ENCODE measurements at places on chromosomes 2 and 18.

GRCh38 chr2:206378835-206379234 lies 64.5 kb upstream of the ADAM23 start:
- no peak for DNase-seq

DNA sequence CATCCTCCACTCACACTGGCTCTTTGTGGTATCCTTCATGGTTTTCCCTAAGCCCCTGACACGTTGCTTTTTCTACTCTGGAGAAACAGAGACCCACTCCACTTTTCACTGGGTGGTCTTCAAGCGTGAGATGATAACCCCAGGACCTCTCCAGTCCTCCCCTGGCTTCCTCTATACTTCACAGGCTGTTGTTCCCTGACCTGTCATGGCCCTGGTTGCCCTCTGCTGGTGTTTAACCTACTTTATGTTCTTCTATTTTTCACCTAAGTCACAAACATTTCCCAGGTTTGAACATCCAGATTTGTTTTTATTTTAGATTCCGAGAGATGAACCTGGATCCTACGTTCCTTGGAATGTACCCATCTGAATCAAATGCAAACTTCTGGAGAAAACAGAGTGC lies 84.5 kb downstream of the AOX1 start:
- DNase-seq: no peak

GRCh38 chr2:53438100-53438499 lies 329.5 kb upstream of the CHAC2 start:
- DNase-seq: no peak

DNA sequence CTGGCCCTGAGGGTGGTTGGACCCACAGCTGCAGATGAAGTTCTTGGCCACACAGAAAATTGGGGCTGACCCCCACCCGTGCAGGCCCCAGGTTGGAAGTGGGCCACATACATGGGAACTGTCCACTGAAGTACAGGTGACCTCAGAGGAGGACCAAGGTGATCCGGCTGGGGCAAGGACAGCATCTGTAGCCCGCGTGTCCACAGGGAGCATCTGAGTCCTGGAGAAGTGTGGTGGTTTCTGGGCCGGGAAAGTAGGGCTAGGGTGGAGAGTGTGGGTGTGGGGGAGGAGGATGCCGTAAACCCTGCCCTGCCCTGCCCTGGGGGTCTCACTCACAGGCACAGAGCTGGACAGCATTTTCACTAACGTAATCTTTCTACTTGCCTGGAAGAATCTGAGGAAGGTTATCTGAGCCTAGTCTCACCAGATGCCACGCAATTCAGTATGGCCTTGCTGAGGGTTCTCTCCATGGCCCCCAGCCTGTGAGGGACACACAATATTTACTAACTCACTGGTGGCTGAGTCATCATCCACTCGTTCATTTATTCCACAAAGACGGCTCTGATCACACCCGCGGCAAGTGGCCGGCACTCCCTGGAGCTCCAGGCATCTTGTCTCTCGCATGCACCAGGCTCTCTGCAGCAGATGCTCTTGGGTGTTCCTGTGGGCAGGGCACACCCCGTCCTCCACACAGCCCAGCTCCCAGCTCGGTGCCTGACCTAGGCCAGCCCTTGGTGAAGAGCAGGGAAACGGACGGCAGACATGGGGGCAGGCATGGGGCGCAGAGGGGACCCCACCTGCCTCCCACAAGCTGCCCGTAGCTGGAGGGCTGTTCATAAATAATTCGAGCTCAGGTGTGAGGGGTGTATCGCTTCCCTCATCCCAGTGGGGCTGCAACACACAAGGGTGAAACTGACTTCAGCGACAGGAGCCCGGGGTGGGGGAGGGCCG lies 51.2 kb downstream of the INHBB start:
- DNase-seq: no peak

- DNase-seq: no peak
Measured at GRCh38 chr2:48406116-48406515, 123.8 kb upstream of the STON1 start.

GRCh38 chr2:159129824-159130223 lies 156.7 kb downstream of the WDSUB1 start:
- no peak for DNase-seq

DNA sequence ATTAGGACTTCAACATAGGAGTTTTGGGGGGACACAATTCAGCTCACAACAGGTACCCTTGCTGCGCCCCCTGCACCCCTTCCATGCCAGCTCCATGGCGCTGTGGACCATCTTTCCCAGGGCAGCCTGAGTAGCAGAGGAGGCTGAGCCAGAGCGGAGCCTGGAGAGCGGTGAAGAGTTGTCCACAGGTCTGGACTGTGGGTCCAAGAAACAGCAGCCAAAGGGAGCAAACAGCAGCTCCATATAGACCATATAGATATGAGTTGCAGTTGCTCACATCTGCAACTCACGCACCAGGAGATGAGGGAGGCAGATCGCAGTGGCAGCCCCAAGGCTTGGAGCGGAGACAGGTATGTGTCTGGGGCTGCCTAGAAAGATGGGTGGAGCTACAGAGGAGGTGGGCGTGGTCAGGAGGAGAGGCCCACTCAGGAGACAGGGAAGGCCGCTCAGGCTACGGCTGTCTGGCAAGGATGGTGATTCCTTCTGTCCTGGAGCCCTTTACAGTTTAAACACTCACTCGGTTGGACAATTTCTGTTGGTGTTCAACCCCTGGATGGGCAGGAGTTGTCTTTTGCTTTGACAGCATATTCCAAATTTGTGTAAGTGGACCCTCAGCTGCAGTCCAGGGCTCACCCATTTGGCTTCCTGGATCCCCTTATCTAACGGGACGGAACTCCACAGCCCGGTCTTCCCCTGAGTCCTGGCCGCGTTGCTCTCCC lies 155.1 kb downstream of the LPIN1 start:
- no peak for DNase-seq

- DNase-seq: no peak
Measured at GRCh38 chr18:76426737-76427305, 68.2 kb downstream of the ZNF516 start.

DNA sequence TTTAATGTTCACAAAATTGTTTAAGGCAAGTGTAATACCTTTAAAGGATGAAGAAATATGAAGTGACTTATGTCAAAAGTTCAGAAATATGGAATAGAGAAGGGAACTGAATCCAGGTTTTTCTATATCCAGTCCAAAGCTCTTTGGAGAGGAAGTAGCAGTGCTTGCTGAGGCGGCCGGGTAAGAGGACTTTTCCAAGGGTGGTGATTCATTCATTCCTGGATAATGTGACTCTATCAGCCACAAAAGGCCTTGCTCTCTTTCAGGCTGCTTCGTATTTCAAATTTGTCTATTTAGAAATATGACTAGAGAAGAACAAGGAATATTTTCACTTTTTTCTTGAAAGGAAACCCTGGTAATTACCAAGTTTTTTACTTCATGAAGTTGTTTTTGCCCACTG lies 830.1 kb upstream of the ZEB2 start:
- no peak for DNase-seq

- no peak for DNase-seq
Measured at GRCh38 chr18:63843008-63843407, 44.5 kb upstream of the SERPINB2 start.

DNA sequence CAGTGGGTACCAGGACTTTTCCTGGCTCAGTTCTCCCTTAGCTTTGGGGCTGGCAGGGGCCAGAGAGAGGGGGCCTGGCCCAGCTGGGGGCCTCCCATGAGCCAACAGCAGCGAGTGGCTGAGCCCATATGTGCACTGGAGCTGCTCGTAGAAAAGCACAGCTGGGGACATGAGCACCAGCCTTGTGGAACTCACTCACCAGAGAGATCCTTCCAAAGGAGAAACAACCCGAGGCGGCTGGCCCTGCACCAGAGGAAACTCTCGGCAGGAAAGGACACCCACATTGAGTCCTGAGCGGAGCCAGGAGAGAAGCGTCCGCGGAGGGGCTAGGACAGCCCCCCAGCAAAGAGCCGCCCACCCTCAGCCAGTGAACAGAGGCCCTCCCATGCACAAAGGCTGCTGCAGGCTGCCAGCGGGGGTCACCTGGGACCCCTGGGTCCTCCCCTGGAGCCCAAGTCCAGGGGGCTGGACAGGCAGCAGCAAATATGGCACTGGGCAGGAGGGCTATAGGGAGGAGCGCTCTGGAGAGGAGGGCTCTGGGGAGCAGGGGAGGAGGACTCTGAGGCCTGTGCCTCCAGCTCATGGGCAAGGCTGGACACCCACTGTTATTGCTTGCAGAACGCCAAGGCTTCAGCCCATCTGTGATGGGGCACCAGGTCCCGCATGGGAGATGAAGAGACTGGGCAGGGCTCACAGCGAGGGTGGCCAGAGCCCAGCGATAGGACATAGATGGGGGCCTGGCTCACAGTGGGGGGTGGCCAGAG lies 42.1 kb upstream of the SNED1 start:
- DNase-seq: no peak

DNA sequence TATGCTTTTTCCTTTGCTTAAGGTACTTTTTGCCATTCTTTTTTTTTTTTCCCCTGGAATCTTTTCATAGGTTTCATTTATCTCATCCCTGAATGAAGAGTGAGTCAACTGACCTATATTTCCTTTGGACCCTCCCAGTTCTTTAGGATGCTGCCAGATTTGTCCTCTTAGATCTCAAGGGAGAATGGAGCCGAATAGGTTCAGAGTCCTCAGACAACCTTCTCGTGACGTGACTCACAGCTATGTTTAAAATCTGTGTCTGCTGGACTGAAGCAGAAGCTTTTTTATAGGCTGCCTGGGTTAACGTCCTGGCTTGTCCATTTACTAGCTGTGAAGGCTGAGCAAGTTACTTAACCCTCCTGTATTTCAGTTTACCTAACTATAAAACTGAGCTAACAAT lies 358.6 kb downstream of the DLGAP1 start:
- no peak for DNase-seq

- DNase-seq: no peak
Measured at GRCh38 chr18:7766346-7766745, 199.2 kb downstream of the PTPRM start.

GRCh38 chr2:3023531-3023930 lies 354.1 kb downstream of the EIPR1 start:
- no peak for DNase-seq

DNA sequence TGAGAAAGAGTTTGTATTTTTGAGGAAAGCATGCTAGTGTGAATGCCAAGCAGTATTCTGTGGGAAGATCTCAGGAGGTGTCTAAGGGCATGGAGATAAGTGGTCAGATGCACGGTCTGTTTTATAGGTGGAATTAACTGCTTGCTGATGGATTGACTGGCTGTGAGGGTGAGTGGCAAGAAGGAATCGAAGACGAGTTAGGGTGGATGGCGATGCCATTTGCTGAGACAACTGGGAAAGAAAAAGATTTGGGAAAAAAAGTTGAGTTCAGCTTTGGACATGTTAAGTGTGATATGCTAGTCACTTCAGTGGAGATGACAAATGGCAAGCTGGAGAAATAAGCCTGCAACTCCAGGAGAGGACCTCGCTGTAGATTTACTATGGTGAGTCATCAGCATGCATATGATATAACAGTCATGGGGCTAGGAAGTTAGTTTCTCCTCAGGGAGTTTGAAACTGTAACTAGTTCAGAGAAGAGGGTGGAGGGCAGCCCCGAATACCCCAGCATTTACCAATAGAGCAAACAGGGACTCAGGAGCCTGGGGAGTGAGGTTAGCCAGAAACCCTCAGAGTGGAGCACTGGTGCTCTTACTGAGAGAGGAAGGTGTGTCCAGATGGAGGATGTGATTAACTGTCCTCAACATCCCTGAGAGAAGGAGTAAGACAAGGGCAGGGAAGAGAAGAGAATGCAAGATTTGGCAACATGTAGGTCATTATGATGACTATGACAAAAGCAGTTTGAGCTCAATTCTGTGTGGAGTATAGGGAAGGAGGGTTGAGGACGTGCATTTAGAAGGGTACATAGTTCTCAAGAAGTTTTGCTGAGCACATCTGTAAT lies 2.0 kb upstream of the HK2 start:
- no peak for DNase-seq

GRCh38 chr2:64862623-64863022 lies 126.6 kb upstream of the SLC1A4 start:
- DNase-seq: no peak

- no peak for DNase-seq
Measured at GRCh38 chr2:102606353-102606752, 13.0 kb upstream of the SLC9A2 start.

DNA sequence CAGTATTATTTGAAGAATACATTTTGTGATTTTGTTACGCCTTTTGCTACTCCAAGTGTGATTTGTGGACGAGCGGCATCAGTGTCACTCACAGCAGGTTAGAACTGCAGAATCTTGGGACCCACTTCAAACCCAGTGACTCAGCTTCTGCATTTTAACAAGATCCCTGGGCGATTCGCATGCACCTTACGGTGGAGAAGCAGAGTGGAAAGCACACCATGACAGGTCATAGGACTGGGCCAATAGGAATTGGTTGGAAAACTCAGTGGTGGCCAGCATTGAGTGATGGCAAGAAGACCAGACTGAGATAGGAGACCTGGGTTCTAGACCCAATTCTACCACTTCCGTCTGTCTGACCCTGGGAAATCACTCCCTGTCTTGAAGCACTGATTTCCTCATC lies 26.3 kb downstream of the CTLA4 start:
- no peak for DNase-seq

GRCh38 chr2:95316466-95317122 lies 19.4 kb downstream of the KCNIP3 start:
- no peak for DNase-seq

DNA sequence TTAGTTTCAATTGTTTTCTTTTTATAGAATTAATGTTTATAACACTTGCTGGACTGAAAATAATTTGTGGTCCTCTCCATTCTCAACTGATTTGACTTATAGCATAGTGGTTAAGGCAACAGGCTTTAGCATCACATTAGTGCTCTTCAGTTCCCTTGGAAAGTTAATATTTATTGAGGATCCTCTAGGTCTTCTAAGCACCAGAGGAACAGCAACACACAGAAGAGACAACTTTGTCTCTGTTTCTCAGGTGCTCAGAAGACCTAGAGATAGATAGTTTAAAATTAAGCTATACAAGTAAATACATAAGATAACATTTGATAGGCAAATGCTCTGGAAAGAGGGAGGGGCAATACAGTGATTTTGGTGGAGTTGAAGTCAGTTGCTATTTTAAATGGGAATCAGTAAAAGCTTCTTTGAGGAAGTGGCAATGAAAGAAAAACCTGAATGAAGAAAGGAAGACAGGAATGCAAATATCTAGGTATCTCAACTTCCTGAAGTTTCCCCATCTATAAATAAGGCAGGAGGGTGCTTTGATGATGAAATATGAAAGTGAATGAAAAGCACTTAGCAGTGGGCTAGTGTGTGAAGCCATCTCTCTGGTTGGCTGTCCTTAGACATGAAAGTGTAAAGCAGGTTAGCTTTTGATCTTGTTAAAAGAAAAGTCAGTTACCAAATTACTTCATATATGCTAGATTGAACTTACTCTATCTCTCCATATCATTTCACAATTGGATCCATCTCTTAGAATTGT lies 7.9 kb downstream of the NEUROD1 start:
- no peak for DNase-seq

GRCh38 chr2:23269747-23270146 lies 115.2 kb upstream of the KLHL29 start:
- DNase-seq: no peak

DNA sequence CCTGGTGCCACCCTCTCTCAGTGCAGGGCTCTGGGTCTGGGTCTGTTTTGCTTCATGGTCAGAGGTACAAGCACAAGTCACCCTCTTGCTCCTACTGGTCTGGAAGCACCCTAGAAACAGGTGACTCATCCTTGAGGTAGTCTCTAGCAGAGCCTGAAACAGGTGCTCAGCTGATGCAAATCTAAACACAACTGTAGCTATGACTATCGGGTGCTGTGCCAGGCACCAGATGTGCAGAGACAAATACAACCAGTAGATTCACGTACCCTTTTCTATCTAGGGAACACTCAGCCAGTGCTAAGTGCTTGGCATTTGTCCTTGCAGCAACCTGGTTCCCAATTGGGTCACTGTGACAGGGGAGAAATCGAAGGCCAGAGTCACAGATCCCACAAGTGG lies 140.9 kb upstream of the MYCN start:
- DNase-seq: no peak
